ENCODE measurements at places on chromosomes 1 and 21. TPM values are rescaled to one million over a fixed set of nuclear protein-coding genes. Genes with fewer than 3 reads are reported as not detected.

Gene KISS1
- not detected for total RNA-seq

Gene S1PR1
- 5.5 TPM for total RNA-seq

- DNase-seq, result peak; percentile 81
Measured at GRCh38 chr1:189962181-189962580, 515.5 kb downstream of the BRINP3 start.

DNA sequence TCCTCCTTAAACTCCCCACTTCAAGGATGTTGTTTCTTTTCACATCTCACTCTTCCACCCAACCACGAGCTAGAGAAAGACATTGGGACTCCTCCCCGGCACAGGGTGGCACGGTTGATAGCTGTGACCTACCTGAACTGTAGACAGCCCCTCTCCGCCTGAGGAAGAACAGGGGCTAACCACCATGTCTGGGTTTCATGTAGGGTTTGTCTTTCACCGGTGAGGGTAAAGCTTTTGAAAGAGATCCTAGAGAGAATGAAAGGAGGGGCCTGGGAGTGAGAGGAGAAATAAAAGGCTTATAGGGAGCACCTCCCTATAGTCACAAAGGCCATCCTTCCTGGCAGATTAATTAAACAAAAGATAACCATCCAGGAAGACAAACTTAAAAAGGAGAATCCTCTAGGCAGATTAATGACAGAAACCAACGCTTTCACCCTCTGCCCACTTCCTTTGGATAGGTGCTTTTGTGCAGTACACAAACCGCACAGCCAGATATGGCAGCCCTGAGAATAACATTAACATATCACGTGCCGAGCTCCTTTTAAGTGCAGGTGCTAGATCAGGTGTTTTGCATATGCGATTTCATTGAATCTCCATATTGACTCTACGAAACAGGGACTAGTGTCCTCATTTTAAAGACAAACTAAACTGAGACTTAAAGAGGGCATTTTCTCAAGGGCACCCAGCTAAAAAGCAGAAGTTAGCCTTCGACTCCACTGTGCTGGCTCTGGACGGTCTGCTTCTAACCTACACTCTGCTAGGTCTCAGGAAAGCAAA, 178.1 kb upstream of the RUNX1 start:
- no peak for DNase-seq

All from fibroblast of the aortic adventitia (primary cell).